ENCODE measurements at places on chromosomes 1 and 21.

DNA sequence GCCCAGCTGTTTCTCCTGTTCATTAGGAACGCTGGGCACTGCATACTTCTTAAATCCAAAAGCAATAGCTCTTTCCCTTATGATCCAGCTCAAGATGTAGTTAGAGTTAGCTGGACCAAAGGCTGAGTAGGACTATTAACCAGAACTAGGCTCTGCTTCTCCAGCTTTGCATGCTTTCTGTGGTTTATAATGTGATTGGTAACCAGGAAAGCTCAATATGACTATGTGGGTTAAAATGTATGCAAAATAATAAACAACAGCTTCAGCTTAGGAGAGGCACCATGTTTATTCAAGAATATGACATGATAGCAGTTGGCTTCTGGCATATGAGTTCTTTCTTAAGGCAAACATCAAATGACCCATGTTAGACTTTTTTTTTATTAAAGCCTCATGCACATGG lies 73.8 kb downstream of the LYPLAL1 start:
- DNase-seq: peak; percentile 20

DNA sequence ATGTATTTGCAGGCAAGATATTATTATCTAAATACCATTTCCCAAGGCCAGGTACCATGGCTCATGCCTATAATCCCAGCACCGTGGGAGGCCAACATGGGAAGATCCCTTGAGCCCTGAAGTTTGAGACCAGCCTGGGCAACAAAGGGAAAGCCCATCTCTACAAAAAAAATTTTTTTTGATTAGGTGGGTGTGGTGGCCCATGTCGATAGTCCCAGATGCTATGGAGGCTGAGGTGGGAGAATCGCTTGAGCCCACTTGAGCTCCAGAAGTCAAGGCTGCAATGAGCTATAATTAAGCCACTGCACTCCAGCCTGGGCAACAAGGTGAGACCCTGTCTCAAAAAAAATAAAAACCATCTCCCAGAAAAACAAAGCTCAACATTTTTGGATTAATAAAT lies 2.2 kb downstream of the STMN1 start:
- DNase-seq: no peak

DNA sequence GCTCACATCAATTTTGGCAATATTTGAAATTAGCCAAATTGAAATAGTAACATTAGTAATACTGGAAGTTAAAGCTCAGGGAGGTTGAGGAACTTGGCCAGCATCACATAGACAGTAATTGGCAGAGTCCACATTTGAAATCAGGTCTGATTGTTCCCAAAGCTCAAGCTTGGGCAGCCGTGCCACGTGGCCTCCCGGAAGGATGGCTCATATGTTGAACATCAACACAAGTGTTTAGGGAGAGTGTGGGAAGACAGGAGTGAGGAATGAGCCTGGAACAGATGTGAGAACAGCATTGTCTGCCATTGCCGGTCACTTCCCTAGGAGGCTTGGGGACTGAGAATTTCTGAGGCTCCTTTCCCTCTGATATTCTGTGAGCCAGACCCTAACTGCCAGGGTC lies 40.2 kb upstream of the RBM15 start:
- peak; percentile 68 for DNase-seq

GRCh38 chr1:237043846-237044636 lies 2.1 kb downstream of the RYR2 start:
- DNase-seq: no peak

- DNase-seq: no peak
Observed at GRCh38 chr1:152842556-152842955, at the start of gene LCE6A. Gene LCE6A (plus strand): TSS chr1:152842856. CDS start chr1:152843521, 665 bp downstream.

- DNase-seq: no peak
Observed at GRCh38 chr1:100142343-100142742, 9.4 kb downstream of the TRMT13 start.

DNA sequence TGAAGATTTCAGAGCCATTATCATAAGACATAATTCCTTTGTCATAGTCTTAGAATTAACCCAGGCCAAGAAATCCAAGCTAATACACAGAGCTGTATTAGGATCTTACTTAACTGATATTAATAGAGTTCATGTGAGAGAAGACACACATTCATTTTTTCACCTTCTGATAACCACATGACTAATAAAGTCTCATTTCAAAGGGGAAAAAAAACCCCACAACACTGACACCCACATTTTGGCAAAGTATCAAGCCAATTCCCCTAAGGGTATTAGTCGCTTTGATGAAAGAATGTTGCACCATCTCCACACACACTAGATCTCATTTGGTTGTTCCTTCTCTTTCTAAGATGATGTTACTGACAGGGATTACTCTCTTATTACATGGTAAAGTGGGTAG lies 344.4 kb upstream of the ESRRG start:
- DNase-seq: no peak

GRCh38 chr1:59819566-59820438 lies 5.1 kb downstream of the HOOK1 start:
- no peak for DNase-seq

DNA sequence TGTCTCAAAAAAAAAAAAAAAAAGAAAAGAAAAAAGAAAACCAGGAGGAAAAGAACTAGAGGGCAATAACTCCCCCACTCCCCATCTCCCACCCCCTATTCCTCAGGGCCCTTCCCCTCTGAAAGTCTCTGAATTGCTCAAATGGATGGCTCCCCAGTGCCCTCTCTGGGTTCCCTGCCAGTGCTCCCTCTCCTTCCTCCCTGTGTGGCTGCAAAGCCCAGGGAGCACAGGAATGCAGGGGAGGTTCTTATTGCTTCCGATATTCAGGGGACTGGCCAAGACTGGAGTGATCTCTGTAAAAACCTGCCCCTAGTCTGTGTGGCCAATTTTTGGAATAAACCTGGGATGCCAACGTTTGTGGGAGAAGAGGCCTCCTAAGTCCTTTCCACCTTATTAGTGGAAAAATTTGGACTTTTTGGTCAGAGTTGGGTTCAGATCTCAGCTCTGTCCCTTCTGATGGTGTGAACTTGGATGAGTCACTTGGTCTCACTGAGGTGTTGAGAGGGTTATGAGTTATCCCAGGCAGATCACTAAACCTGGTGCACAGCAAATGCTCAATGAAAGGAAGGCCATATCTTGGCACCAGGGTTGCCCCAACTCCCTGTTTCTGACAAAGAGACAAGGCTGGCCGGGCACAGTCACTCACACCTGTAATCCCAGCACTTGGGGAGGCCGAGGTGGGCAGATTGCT lies 13.4 kb upstream of the ARHGEF10L start:
- DNase-seq: peak; percentile 10

GRCh38 chr1:65254320-65255034 lies 54.9 kb upstream of the DNAJC6 start:
- DNase-seq: peak; percentile 77

GRCh38 chr1:103457886-103458455 lies 67.5 kb upstream of the RNPC3 start:
- no peak for DNase-seq

DNA sequence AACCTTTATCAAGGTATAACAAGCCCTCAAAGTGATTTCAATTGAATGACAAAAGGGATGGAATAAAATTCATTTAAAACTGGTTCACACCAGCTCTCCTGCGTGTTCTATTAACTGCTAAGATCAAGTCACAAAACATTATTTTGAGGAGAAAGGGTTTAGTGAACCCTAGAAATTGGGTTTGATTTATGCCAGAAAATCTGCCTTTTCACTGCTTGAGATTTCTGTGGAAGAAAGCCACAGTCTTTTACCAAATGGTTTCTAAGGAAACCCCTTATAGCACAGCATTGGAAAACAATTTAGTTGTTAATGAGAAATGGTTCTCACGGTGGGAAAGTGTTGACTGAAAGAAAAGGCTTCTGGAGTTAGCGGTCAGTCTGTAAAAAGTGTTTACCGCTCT lies 43.6 kb upstream of the DPH5 start:
- DNase-seq: no peak

GRCh38 chr1:228272331-228272791 lies 64.5 kb downstream of the OBSCN start:
- no peak for DNase-seq

DNA sequence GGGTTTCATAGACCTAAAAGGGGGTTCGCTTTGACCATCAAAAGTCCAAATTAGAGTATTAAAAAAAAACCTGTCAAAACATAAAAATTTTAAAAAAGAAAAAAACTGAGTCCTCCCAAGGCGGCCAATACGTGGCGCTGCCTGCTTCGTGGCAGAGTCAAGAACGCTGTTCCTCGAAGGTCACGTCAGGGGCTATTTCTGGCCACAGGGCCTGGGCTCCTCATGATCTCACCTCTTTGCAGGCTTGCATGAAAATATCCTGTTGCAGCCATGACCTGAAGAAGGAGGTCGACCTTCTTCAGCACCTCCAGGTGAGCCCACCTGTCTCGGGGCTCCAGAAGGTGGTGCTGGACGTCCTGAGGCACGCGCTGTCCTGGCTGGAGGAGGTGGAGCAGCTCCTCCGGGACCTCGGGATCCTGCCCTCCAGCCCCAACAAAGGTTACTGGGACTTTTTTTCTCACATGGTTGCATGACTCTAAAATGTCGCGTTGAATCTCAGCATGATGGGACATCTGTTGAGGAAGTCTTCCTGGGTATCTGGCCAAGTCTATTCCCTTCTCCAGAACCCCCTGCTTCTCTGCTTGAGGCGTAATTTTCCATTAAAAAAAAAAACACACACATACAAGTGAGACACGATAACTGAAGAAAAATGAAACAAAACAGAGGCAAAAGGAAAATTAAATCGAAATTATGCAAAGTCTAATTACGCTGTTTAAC lies 80.4 kb upstream of the EFHD2 start:
- DNase-seq: no peak

- DNase-seq: no peak
Observed at GRCh38 chr1:17293681-17294425, 14.1 kb upstream of the PADI4 start.

GRCh38 chr1:241156231-241156965 lies 200.6 kb downstream of the RGS7 start:
- DNase-seq: peak; percentile 63

- DNase-seq: peak; percentile 99
Observed at GRCh38 chr1:36133484-36133883, 8.5 kb upstream of the COL8A2 start.

GRCh38 chr1:180002437-180002836 lies 47.8 kb downstream of the CEP350 start:
- DNase-seq: peak; percentile 16

- DNase-seq: no peak
Observed at GRCh38 chr1:239388159-239388485, 1.8 kb downstream of the CHRM3 start.

DNA sequence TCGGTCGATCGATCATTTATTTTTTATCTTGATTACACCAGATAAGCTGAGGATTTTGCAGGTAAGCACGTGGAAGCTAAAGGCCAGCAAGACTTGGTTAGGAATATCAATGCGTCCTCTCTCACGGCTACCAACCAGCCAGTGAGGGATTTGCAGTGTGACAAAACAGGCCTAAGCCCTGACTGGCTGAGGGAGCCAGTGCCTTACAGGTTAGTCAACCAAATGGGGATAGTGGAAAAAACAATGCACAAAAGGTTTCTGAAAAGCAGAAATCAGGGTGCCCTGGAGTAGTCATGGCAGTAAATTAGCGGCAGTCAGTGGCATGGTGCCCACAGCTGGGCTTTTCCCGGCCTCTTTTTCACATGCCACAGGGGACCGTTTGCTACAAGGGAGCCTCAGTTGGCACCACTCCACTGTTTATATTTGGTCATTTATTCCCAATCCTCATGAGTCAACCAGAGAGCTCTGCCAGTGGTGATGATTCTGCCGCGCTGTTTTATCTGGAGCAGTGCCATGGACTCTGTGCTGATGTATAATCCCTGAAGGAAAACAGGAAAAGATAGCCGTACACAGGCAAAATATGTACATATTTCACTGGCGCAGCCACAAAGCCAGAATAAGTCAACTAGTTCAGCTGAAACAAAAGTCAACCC lies 167.6 kb downstream of the RHOU start:
- peak; percentile 99 for DNase-seq

Measured in EH (cell line).